ENCODE measurements at places on chromosomes 12 and 14. TPM values are rescaled to one million over a fixed set of nuclear protein-coding genes. Genes with fewer than 3 reads are reported as not detected.

The NELL2 gene
- polyA plus RNA-seq = 0.07 TPM

The PLEK2 gene
- 156 TPM for polyA plus RNA-seq

The LTBR gene
- polyA plus RNA-seq = 119 TPM

The DTX3 gene
- polyA plus RNA-seq = 2.9 TPM

The CAPZA3 gene
- not detected for polyA plus RNA-seq

The RTL1 gene
- polyA plus RNA-seq = not detected

The ACSS3 gene
- 0.01 TPM for polyA plus RNA-seq

The GUCY2C gene
- polyA plus RNA-seq = not detected

Measured in mammary epithelial cell (primary cell).